ENCODE measurements at places on chromosomes 4 and X.

- no peak for DNase-seq
These were observed 1606.4 kb upstream of the TENM3 start for GRCh38 chr4:180636696-180637404.

DNA sequence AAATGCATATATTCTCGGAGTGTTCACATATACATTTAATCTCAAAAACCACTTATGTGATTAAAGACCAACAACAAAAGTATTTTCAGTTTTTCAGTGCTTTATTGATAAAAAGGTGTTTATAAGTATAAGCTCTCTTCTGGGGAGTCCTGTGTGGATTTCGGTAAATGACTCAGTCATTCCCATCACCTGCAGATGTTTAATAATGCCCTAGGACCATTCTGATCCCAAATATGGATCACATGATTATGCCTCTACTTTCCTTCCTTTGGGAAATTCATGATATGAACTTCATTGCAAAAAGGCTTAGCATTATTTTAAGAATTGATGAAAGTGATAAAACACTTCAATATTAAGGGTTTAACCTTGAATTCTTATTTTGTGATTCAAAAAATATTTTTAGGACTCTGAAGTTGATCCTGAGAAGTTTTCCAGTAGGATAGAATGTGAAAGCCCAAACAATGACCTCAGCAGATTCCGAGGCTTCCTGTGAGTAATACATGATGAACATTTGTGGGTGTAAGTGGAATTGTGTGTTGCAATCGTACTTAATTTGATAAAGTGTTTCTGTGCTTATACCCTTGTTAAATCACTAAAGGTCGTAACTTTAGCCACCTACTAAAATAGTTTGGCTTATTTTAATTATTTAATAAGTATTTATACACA, 40.2 kb downstream of the ATP10D start:
- no peak for DNase-seq

DNA sequence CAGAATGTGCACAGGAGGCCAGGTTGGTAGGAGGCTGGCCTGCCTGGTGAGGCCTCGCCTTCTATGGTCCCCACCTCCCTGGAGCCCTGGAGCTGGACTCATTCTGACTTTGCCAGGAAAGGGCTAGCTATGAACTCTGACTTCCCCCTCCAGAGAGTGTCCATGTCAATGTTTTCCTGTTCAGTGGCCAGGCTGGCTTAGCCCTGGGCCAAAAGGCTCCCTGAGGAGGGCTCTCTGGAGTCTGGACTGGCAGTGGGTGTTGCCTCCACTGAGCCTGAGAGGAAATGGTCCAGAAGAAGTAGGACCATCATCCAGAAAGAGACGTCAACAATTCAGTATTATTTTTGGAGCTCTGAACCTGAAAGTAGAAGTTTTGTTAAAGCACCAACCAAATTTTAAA, 178.7 kb downstream of the CHIC2 start:
- DNase-seq, result no peak

DNA sequence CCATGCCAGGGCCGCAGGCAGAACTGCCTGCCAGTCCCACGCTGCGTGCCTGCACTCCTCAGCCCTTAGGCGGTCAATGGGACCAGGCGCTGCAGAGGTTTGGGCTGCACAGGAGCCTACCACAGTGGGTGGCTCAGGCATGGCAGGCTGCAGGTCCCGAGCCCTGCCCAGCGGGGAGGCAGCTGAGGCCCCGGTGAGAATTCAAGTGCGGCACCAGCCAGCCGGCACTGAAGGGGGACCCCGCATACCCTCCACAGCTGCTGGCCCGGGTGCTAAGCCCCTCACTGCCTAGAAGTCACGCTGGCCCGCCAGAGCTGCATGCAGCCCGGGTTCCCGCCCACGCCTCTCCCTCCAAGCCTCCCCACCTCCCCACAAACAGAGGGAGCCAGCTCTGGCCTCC, 302.5 kb upstream of the UGT8 start:
- DNase-seq, result no peak

DNA sequence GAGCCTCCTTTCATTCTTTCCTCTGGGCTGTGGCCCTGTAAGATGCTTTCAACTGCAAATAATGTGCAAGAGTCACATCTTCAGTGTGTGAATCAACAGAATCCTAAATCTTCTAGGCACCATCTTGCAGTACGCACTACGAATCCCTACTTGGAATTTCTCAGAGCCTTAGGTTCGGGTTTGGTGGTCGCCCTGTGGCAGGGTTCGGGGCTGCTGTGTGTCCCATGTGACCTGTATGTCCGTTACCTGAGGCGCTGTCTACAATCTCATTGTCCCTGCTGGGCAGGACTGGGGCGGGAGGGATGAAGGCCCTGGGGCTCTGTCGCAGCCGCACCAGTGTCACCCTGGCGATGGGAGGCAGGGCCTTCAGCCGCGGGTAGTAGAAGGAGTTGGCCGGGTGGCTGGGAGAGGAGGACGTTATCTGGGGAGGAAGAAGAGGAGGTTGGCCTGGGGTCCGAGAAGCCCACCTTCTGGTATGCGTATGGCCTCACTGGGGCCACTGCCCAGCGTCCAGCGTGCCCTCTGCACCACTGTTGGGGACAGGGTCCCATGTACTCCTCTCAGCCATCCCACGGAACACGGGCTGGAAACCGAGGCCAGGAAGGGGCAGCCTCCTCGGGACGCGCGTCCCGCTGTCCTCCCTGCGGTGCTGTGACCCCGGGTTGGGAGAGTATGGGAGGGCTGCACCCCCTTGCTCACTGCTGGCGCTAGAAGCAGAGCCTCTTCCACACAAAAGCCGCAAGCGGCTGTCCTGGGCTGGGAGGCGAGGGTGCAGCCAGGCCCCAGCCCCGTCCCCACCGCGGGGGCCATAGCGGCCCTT, 2.0 kb downstream of the SPON2 start:
- no peak for DNase-seq

- no peak for DNase-seq
These were observed at the start of gene MAGEB16 for GRCh38 chrX:35798042-35798441. TSS of gene MAGEB16 (plus strand) at chrX:35798342. CDS start at chrX:35802197, 3,855 bp downstream.

DNA sequence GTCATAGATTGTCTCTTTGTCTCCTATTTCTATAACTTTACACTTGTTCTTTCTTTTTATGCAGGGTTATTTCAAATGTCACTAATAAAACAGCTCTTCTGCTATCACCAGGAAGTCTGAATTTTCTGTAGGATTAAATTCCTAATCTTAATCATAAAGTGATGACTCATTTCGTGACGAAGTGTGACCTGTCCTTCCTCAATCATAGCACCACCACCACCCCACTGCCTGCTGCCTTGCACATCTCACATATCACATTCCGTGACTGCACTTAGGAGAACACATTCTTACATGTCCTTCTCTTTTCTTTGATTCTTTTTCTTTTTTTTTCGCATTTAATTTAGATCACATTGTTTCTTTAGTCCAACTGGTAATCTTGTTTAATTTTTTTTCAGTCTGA, 57.7 kb upstream of the UGT2B7 start:
- no peak for DNase-seq

DNA sequence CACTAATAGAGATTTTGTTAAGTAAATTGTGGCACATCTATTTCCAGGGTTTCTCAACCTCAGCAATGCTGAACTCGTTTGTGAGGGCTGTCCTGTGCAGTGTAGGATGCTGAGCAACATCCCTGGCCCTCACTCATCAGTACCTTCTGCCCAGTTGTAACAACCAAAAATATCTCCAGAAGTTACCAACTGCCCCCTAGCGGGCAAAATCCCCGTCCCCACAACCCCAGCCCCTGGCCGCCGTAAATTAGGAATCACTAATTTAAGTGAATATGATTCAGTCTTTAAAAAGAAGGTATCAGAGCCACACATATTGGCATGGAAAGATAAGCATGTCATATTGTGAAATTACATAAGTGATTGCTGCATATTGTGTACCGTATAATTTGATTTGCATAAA, 123.4 kb downstream of the ASB9 start:
- DNase-seq, result no peak

Measured in stimulated activated CD4-positive, alpha-beta T cell treated with anti-CD3 and anti-CD28 coated beads, Interleukin-4, amount 100 ng/mL, for 48 hours (primary cell).